ENCODE measurements at places on chromosomes 2 and 18.

DNA sequence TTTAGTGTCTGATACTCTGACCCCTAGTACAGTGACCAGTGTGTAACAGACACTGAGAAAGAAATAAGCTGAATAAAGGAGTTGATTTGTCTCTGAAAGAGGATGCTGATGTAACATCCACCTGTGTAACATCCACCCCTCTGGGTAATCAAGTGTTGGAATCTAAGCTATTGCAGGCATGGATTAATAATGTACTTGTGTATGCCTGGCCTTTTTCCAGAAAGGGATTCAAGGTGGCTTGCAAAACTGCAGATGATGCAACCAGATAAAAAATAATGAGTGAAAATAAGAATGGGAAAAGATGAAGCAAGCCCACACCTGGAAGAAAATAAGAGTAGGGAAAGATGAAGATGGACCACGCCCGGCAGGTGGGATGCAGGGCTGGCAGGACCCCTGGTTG, 48.2 kb upstream of the FOXI3 start:
- DNase-seq, result no peak

DNA sequence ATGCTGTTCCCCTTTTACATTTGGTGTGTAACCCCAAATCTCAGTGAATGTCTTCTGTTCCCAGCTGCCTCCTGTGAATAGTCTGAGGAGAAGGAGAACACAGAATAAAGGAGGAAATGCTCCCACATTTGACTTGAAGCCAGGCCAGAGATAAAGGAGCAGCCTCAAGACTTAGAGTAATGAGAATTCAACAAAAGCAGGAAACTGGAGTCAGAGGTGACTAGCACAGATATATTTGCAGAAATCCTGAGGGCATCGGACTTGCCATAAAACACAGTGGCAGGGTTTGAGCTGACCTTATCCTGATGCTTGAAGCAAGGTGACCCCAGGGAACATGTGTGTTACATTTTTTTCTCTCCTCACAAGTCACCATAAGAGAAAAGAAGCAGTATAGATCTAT, 291.4 kb upstream of the RND3 start:
- no peak for DNase-seq

- DNase-seq, result no peak
Observed at GRCh38 chr2:201191132-201191875, 8.4 kb downstream of the CASP10 start.

- no peak for DNase-seq
Observed at GRCh38 chr2:182182436-182182835, 196.8 kb downstream of the PPP1R1C start.

DNA sequence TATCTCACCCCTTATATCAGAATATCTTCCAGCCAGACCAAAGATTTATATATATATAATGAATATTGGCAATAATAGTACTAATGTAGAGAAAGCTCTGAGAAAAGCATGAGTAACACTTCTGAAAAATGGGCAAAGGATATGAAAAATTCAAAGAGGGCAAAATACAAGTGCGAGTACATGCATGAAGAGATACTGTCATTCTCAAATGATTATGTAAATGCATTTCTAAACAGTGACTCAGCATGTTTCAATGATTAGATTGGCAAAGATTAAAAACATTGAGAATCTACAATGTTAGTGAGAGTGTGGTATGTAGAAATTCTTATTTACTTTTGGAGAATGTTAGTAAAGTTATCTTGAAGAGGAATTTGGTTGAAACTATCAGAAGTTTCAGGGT, 118.3 kb upstream of the NEDD4L start:
- DNase-seq, result no peak

GRCh38 chr2:237722616-237723015, 76.0 kb upstream of the RBM44 start:
- DNase-seq, result no peak

DNA sequence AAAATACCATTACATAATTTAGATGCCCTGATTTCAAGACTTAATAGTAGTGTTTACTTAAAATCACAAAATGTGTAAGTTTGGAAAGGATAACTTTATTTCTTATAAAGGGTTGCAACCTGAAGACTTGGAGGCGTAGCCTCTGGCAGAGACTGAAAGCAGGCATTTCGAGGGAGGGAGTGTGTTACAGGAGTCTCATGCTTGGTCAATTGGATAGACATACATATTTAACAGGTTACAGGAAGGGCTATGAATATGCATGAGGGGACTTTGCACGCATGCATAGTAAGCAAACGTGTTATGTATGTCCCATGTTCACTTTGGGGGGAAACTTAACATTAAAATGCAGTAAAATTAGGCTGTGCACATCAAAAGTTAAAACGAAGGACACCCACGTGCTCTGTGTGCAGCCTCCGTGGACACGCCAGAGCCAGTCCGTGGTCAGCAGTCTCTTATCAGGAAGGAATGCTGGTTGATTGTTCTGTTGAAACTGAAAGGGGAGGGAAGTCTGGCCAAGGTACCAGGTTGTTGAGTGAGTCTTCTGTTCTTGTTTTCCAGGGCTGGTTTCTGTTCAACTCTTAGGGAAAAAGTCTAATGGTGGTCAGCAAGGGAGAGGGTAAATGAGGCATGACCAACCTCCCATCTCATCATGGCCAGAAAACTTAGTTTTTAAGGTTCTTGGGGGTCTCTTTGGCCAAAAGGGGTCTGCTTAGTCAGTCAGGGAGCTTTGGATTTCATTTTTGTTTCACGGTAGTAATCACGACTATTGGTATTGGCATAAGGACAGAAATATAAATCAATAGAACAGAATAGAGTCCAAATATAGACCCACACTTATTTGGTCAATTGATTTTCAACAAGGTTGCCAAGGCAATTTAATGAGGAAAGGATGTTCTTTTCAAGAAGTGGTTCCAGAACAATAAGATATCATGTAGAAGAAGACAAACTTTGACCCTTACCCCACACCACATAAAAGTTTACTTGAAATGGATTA, 121.9 kb downstream of the MCFD2 start:
- DNase-seq, result no peak
